ENCODE measurements at places on chromosomes 3 and 15. TPM values are rescaled to one million over a fixed set of nuclear protein-coding genes. Genes with fewer than 3 reads are reported as not detected.
A peak's percentile ranks its signal among the peaks of the same experiment; 100 is the strongest.

IL17RB gene
- total RNA-seq: 0.33 TPM

ZNF80 gene
- total RNA-seq: 0.27 TPM

DNA sequence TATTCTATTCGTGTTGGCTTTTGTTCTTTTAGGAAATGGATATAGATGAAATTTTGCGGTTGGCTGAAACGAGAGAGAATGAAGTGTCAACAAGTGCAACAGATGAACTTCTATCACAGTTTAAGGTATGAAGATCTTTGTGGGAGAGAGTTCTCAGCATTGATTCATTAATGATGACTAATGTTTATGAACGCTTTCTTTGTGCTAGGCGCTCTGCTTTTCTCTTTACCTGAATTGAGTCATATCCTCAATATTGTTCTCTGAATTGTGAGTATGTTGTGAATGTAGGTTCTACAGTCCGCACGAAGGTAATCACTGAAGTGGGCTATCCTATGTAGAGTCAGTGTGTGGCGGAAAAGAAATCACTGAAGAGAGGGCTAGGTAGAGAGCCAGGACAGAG lies 81.2 kb downstream of the CHD2 start:
- peaks cover 8% of the 10 kb centered on the region for H3K4me1 ChIP-seq
- no peak overlapping the region for H3K27ac ChIP-seq
- H3K36me3 ChIP-seq: peaks cover 39% of the 10 kb centered on the region
- no peak overlapping the region for H3K4me3 ChIP-seq

DNA sequence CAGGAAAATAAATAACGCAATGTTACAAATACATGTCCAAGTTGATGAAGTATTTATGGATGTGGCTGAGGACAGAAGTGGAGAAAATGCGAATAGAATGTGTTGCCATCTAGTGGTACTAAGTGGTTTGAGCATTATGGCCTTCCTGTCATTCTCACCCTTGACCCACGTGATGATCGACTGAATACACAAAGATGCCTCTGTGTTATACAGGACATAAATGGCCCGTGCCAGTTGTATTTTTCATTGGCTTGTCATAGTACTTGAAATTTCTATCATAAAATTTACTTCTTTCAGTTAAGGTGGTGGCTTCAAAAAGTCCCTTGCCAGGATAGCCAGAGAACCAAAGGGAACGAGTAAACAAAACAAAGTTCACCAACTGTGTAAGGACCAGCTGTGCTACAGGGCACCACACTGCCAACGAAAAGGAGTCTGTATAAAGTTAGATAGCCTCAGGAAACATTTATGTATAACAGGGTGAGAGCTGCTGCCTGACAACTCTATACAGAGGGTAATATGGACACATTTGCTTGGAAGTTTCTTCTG lies 103.7 kb downstream of the MYH15 start:
- no peak overlapping the region for H3K27ac ChIP-seq
- DNase-seq: peak; percentile 35
- H3K36me3 ChIP-seq: no peaks in the 10 kb centered on the region
- H3K4me1 ChIP-seq: peaks cover 10% of the 10 kb centered on the region
- no peaks in the 10 kb centered on the region for H3K27me3 ChIP-seq
- H3K4me3 ChIP-seq: no peak overlapping the region

SAMMSON gene
- not detected for total RNA-seq

DNA sequence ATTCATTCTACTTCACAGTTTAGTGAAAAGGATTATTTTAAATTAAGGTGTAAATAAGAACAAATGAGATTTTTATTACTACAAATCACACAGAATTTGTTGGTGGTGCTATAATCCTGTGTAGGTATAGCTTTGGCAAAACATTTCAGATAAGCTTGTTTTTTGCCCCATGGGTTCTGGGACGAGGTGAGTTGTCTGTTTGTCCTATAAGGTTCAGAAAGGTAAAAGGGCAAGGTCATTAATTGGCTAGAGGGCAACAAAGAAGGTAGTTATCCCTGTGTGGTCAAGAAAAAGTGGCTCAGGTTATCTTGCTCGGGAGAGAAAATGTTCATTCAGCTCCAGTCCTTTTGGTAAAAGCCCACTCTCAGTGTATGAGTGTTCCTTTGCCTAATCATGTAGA lies 23.2 kb downstream of the AGTR1 start:
- no peaks in the 10 kb centered on the region for H3K27me3 ChIP-seq
- DNase-seq: no peak
- H3K36me3 ChIP-seq: no peaks in the 10 kb centered on the region

GRCh38 chr3:142680710-142681109 lies 43.1 kb upstream of the TRPC1 start:
- no peak overlapping the region for H3K27ac ChIP-seq
- no peaks in the 10 kb centered on the region for H3K4me1 ChIP-seq
- H3K4me3 ChIP-seq: no peak overlapping the region
- peaks cover 2% of the 10 kb centered on the region for H3K36me3 ChIP-seq

PLA2G4D gene
- total RNA-seq: not detected

GRCh38 chr15:37034392-37034791 lies 66.0 kb downstream of the MEIS2 start:
- H3K27me3 ChIP-seq: no peaks in the 10 kb centered on the region
- no peak overlapping the region for H3K4me3 ChIP-seq
- no peak overlapping the region for H3K27ac ChIP-seq

DNA sequence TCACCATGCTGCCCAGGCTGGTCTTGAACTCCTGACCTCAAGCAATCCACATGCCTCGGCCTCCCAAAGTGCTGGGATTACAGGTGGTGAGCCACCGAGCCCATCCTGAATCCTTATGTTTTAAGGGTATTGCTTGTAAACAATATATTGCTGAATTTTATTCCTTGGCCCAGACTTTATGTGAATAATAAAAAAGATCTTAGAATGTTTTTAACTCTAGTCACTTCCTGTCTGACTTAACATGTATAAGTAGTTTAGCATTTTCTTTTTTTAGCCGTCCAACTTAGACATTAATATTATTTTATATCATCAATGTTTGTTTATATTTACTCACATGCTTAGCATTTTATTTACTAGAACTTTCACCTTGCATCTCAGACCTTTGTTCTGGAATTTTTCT lies 9.2 kb upstream of the EIF2B5 start:
- H3K4me1 ChIP-seq: no peaks in the 10 kb centered on the region
- H3K36me3 ChIP-seq: no peaks in the 10 kb centered on the region
- H3K27me3 ChIP-seq: no peaks in the 10 kb centered on the region
- no peak overlapping the region for H3K27ac ChIP-seq
- DNase-seq: no peak

DNA sequence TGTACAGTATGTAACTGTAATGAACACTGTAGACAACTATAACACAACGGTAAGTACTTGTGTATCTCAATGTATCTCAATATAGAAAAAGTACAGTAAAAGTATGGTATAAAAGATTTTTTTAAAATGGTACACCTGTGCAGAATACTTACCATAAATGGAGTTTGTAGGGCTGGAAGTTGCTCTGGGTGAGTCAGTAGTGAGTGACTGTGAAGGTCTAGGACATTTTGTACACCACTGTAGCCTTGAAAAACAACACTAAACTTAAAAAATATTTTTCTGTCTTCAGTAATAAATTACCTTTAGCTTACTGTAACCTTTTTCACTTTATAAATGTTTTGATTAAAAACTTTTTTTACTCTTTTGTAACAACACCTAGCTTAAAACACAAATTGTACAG lies 142.9 kb downstream of the ATG7 start:
- H3K27ac ChIP-seq: no peak overlapping the region

ARRDC4 gene
- 1.1 TPM for total RNA-seq

CMTM7 gene
- total RNA-seq: 41.1 TPM

GRCh38 chr3:194871143-194871863 lies 185.6 kb downstream of the FAM43A start:
- no peak overlapping the region for H3K4me3 ChIP-seq
- peaks cover 10% of the 10 kb centered on the region for H3K27me3 ChIP-seq
- no peak overlapping the region for H3K27ac ChIP-seq
- no peaks in the 10 kb centered on the region for H3K4me1 ChIP-seq
- DNase-seq: no peak

GRCh38 chr15:52552303-52552702 lies 16.5 kb downstream of the ARPP19 start:
- peaks cover 17% of the 10 kb centered on the region for H3K4me1 ChIP-seq
- H3K27me3 ChIP-seq: no peaks in the 10 kb centered on the region
- no peak overlapping the region for H3K4me3 ChIP-seq
- no peak for DNase-seq
- no peak overlapping the region for H3K27ac ChIP-seq

DNA sequence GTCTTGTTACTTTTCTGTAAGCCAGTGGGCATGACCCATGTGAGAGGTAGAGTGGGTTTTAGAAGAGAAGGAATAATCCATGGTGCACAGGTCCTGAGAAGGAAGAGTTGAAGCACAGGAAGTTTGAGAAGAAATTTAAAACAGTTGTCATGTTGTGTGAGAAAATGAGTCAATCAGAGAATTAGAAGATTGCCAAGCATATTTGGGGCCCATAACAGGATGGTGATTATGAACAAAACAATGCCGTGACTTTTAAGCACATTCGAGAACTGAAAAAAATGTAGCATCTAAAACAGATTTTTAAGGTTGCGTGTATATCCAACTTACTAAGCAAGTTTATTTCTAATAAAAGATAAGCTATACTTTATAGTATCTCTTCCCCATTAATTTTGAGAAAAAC lies 198.7 kb downstream of the RORA start:
- peaks cover 4% of the 10 kb centered on the region for H3K27me3 ChIP-seq
- H3K27ac ChIP-seq: no peak overlapping the region
- no peak for DNase-seq
- no peaks in the 10 kb centered on the region for H3K4me1 ChIP-seq
- H3K4me3 ChIP-seq: no peak overlapping the region
